ENCODE measurements at places on chromosomes 4 and X. TPM values are rescaled to one million over a fixed set of nuclear protein-coding genes. Genes with fewer than 3 reads are reported as not detected.
A peak's percentile ranks its signal among the peaks of the same experiment; 100 is the strongest.

Gene TEX11
- not detected for total RNA-seq

Gene ANKRD50
- 0.20 TPM for total RNA-seq

DNA sequence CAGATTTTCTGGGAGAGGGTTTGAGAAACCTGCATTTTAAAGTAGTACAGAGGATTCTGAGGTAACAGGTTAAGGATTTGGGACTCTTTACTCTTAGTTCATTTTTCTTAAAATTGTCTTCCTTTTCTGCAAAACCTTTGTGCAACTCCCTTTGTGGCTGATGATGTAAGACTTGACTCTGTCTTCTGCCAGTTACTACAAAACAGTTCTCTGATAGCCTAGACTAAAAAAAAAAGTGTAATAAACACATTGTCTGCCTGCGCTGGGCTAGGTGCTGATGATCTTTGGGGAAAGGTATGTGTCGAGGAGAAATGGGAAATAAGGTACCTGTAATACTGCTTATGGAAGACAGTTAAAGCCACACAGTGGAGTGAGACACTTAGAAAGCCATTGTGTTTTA, 28.7 kb downstream of the IL13RA1 start:
- no peak for DNase-seq

DNA sequence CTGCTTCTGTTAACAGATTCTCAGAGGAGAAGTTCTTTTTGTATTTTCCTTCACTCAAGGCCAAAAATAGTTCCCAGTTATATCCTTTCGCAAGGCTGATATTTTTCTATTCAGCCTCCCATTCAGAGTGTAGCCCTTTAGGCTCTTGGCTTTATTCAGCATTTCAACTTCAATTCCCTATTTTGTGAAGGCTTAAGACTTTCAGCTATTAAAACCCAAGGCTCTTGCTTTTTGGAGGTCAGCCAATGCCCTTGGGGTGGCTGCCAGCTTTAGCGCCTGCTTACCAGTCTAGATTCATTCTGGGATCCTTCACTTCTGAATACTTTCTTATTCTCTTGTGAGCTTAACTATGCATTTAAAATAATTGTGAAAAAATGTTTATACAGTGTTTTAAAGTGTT, 57.3 kb upstream of the ADGRA3 start:
- no peak for DNase-seq

DNA sequence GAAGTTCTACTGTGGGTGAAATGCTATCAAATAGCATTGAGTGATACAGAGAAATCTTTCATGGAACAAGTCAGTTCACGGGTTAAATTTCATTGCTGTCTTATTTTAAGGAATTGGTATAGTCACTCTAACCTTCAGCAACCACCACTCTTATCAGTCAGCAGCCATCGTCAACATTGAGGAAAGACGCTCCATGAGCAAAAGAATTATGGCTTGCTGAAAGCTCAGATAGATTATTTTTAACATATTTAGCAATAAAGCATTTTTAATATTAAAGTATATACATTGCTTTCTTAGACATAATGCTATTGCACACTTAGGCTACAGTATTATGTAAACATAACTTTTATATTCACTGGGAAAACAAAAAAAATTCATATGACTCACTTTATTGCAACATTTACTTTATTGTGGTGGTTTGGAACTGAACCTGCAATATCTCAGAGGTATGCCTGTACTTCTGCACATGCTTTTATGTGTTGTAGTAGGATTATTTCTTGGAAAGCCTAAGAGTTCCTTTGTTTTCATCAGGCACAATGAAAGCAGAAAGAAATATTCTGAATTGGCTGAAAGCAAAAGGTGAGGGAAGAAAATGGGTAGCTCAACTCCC, 586.7 kb downstream of the GBA3 start:
- DNase-seq = no peak

GRCh38 chrX:47311932-47312774, 58.2 kb upstream of the ZNF157 start:
- DNase-seq = peak; percentile 10

Gene CDK16
- 48.2 TPM for total RNA-seq

Gene DIPK2B
- total RNA-seq = not detected

Gene HGFAC
- not detected for total RNA-seq

Gene BTK
- total RNA-seq = 0.60 TPM

Gene FDCSP
- not detected for total RNA-seq

Gene NRK
- total RNA-seq = not detected

DNA sequence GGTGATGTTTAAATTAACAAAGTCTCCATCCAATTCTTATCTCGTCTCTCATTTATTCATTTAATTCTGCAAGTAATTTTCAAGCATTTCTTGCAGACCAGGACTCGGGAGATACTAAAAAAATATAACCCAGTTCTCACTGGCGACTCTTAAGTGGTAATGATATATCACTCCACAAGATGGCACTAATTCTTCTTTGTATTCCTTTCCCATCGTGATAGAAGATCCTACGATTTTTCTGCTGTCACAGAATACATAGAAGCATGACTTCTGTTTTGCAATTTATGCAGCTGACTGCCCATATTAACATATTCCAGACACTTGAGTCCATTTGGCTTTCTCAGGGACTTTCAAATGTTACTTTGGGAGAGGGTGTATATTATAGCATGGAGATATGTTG, 64.0 kb upstream of the FGF13 start:
- no peak for DNase-seq

GRCh38 chr4:32775049-32775448, 2054.9 kb downstream of the PCDH7 start:
- no peak for DNase-seq

Measured in CD8-positive, alpha-beta memory T cell (primary cell).